BE2C (cell line): ENCODE measurements at places on chromosomes 1 and 21.

DNA sequence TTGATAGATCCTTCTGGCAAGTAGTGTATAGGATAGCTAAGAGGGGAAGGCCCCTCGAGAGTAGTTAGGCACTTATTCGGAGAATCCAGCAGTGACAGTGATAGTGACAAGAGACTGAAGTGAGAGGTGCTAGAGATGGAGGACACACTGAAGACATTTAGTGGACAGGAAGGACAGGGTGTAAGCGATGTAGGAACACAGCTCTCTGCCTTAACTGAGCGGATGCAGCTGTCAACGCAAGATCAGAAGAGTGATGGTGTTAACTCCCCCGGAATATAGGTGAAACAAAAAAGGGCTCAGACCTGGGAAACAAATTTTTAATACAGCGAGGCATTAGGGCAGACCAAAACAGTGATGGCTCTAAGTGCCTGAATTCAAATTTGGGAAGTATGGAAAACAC, 15.8 kb downstream of the SOD1 start:
- DNase-seq: no peak

GRCh38 chr1:208604295-208604694, 360.1 kb upstream of the PLXNA2 start:
- no peak for DNase-seq

DNA sequence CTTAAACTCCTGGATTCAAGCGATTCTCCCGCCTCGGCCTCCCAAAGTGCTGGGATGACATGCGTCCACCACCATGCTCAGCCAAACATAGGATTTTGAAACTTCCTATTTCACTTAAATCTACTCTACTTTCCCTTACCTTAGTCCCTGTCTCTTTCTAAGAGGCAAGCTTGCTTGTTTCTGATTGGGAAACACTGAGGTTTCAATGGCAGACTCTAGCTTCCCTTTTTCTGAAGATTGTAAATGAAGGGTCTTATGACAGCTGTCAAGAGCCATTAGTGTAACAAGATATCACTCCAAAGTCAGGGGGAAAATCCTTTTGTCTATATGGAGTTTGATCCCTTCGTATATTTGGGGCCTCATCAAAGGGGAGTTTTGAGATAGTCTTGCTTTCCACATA, 23.5 kb upstream of the LMO4 start:
- DNase-seq: no peak

- DNase-seq: no peak
These were observed 16.5 kb downstream of the ADAM30 start for GRCh38 chr1:119879510-119880434.

GRCh38 chr1:156860628-156861423, at the start of gene NTRK1:
Gene NTRK1, plus strand, starts transcription at chr1:156860865. Its CDS starts 70 bp downstream, at chr1:156860935.
- peak; percentile 87 for DNase-seq
